Breast epithelium (tissue), 4 donors: ENCODE measurements at places on chromosomes 1 and 21.

DNA sequence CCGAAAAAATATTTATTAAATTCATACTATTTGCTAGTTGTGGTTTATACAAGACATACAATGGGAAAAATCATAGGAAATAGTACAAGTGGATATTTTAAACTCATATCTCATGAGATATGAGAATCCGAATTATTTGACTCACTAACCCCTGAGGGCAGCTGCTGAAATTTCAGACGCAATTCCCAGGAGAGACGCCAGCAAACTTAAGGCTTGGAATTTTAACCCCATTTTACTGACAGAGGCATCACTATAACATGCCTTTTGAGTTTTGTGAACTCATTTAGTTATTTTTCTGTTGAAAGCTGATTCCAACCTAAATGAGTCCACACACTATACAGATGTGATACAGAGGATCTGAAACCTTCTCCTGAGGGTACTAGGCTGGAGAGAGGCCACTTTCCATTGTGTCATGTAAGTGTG lies 5.9 kb upstream of the MROH9 start:
- no peaks in the 10 kb centered on the region for H3K27me3 ChIP-seq
- no peaks in the 10 kb centered on the region for H3K4me1 ChIP-seq
- peak overlapping the region; percentile 8 for H3K4me3 ChIP-seq
- H3K36me3 ChIP-seq = no peaks in the 10 kb centered on the region
- peak overlapping the region; percentile 67 for H3K27ac ChIP-seq

DNA sequence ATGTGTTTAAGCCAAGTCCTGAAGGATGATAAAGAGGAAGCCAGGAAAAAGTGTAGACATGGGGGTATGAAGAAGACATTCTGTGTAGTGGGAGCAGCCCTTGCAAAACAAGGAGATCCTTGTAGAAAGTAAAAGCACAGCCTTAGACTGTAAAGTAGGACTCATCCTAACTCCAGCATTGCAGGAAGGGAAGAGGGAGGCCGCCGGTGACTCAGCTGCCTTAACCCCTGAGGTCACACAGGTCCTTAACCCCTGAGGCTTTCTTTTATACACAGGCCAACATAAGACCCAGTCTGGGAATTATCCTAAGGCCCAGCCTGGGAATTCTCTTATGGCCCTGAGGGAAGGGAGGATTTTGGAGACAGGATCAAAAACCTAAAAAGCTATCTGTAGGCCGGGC lies 18.0 kb downstream of the PGM1 start:
- no peaks in the 10 kb centered on the region for H3K36me3 ChIP-seq
- no peaks in the 10 kb centered on the region for H3K27me3 ChIP-seq
- no peaks in the 10 kb centered on the region for H3K4me1 ChIP-seq
- no peak overlapping the region for H3K27ac ChIP-seq

GRCh38 chr1:68570871-68571270 lies 74.0 kb upstream of the DEPDC1 start:
- H3K27ac ChIP-seq = no peak overlapping the region
- H3K4me1 ChIP-seq = no peaks in the 10 kb centered on the region
- no peaks in the 10 kb centered on the region for H3K27me3 ChIP-seq
- H3K4me3 ChIP-seq = no peak overlapping the region
- no peaks in the 10 kb centered on the region for H3K36me3 ChIP-seq
- DNase-seq = no peak

DNA sequence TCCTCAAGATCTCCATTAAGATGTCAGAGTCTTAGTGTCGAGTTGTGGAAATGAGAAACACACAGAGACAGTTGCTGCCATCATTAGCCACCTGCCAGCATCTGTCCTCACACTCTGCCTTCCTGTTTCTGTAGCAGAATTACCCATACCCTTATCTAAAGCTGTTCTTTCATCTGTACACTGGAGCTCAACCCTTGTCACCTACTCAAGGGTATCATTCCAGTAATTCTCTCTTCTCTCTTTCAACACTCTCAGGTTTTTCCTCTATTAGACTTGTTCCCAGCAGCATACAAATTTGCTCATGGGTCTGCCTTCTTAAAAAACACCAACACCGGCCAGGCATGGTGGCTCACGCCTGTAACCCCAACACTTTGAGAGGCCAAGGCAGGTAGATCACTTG lies 27.4 kb upstream of the RNF2 start:
- no peaks in the 10 kb centered on the region for H3K4me1 ChIP-seq
- H3K36me3 ChIP-seq = no peaks in the 10 kb centered on the region
- H3K27me3 ChIP-seq = no peaks in the 10 kb centered on the region
- H3K27ac ChIP-seq = no peak overlapping the region

DNA sequence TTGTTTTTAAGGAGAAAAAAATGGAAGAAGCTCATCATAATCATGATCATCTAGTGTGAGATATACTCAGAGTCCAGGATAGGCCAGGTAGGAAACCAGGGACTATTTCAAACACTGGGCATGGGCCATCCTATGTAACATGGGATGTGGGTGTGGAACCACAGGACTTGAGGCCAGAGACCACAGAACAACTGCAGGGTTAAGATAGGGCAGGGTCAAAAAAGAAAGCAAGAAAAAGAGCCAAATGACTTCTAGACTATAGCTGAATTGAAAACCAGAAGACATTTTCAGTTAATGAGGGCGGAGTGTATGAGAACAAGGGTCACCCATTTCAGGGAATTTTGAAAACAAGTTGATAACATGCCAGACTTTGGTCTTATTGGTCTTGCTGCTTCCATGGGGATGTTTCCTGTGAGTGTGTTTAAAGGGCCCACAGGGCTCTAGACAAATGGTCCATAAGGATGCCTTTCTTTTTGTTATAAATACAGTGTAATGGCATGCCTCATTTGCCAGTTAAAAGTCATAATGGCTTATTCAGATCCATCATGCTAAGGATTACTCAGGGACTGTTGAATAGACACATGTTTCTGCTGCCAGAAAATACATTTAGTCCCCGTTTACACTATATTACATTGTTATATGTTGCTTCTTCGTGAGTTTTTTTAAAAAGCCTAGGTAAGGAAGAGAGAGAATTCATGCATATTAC lies 182.0 kb upstream of the C21orf91 start:
- no peaks in the 10 kb centered on the region for H3K36me3 ChIP-seq
- H3K4me1 ChIP-seq = no peaks in the 10 kb centered on the region
- DNase-seq = no peak
- H3K4me3 ChIP-seq = no peak overlapping the region

DNA sequence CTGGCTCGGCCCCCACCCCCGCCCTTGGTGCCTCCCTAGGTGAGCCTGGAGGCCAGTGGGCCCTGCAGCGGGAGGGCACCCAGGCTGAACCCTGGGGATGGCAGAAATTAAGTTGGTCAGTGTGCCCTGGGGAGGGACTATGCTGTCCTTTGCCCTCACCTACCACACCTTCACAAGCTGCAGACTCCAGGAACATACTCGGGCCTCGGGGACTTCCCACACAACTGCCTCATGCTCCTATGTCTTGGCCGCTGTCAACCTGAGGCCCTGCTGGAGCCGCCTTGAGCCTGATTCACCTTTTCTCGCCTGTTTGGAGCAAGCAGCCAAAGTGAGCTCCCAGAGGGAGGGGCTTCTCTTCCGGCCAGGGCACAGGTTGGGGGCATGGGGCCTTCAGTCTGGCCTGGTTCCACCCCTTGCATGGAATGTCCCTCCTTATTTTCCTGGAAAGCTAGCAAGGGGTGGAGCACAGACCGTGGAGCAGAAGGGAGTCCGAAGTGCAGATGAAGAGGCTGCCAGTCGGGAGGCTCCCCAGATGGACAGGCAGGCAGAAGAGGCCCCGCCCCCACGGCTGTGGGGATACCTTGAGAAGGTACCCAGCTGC lies 24.7 kb downstream of the KNCN start:
- H3K36me3 ChIP-seq = no peaks in the 10 kb centered on the region
- DNase-seq = no peak
- no peak overlapping the region for H3K27ac ChIP-seq
- H3K27me3 ChIP-seq = no peaks in the 10 kb centered on the region
